CD4-positive, alpha-beta T cell treated with Interleukin-1 beta for 1 hour (primary cell): ENCODE measurements at places on chromosomes 3 and 15.

GRCh38 chr3:79664455-79664854 lies 103.3 kb downstream of the ROBO1 start:
- no peak for DNase-seq

GRCh38 chr3:23550402-23550801 lies 255.4 kb upstream of the UBE2E1 start:
- DNase-seq = no peak

- no peak for DNase-seq
Observed at GRCh38 chr3:189512039-189512438, 119.2 kb upstream of the TP63 start.

- no peak for DNase-seq
Observed at GRCh38 chr3:194637066-194637465, 3.8 kb upstream of the TMEM44 start.

GRCh38 chr3:113963879-113964278 lies 16.1 kb downstream of the ZDHHC23 start:
- DNase-seq = no peak

DNA sequence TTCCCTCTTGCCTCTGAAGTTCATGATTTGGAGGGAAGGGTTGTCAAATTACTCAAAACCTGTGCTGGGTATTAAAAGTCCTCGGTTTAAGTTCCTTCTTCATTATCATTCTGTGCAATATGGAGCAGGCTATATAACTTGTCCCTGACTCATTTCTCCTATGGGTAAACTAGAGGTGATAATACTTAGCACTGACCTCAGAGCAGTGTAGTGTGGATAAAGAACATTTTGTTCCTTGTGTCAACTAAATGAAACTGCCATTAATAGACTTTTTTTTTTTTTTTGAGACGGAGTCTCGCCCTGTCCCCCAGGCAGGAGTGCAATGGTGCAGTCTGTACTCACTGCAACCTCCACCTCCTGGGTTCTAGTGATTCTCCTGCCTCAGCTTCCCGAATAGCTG lies 2.2 kb upstream of the BBX start:
- DNase-seq = no peak

DNA sequence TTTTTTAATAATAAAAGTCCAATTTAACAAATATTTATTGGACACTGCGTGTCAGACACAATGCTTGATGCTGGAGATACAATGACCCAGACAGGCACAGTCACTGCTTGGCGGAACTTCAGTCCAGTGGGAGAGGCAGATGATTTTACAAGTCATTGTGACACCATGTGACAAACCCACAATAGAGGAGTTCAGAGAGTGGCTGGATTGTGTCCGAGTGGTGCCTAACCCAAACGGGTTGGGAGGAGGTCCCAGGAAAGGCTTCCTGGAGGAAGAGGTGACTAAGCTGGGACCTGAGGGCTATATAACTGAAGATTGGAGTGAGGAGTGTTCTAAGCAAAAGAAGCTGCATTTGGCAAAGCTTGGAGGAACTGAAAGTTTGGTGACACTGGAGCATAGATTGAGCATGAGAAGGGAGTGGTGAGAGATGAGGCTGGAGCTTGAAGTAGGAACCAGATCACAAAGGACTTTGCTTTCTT lies 41.4 kb downstream of the CRTC3 start:
- peak; percentile 64 for DNase-seq
